ENCODE measurements at places on chromosomes 16 and 17. TPM values are rescaled to one million over a fixed set of nuclear protein-coding genes. Genes with fewer than 3 reads are reported as not detected.

- DNase-seq = no peak
Measured at GRCh38 chr17:3972281-3972731, 8.1 kb upstream of the ATP2A3 start.

GRCh38 chr17:48610282-48611211 lies at the start of gene HOXB7:
Gene HOXB7, minus strand, starts transcription at chr17:48611017. Its CDS starts 99 bp downstream, at chr17:48610918.
- no peak for DNase-seq

The PRSS27 gene
- 0.48 TPM for total RNA-seq

The SLC43A2 gene
- 31.4 TPM for total RNA-seq

- DNase-seq = no peak
Measured at GRCh38 chr16:29665294-29666077, 2.4 kb downstream of the SPN start.

GRCh38 chr17:50505591-50506130 lies 2.6 kb upstream of the MYCBPAP start:
- no peak for DNase-seq

The ZDHHC1 gene
- total RNA-seq = 9.5 TPM

GRCh38 chr16:50425044-50425443 lies 56.3 kb upstream of the BRD7 start:
- no peak for DNase-seq

The RDM1 gene
- total RNA-seq = not detected

- no peak for DNase-seq
Measured at GRCh38 chr16:62821824-62822223, 785.6 kb upstream of the CDH8 start.

- peak; percentile 90 for DNase-seq
Measured at GRCh38 chr17:67475161-67475937, 98.3 kb downstream of the PITPNC1 start.

- DNase-seq = no peak
Measured at GRCh38 chr17:67635681-67636080, 82.1 kb upstream of the NOL11 start.

DNA sequence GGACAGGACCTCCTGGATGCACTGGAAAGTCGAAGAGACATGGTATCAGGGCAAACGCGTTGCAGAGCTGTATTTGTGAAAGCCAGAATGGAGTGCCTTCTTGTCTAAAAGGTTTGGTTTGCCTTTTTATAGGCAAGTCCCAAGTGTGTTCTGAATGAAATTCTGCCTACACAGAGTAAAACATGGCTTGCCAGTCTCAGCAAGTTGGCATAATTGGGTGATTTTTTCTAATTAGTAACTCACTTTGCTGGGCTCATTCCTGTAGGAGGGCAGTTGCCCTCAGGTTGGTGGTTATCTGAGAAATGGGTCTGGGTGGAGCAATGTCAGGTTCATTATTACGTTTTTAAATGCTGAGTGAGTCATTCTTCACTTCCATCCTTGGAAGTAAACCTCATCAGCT lies at the start of gene KRT25:
KRT25 (minus strand) TSS at position 101 of the 400 bp plus-strand sequence; CDS start at position 41, 60 bp downstream.
- no peak for DNase-seq

DNA sequence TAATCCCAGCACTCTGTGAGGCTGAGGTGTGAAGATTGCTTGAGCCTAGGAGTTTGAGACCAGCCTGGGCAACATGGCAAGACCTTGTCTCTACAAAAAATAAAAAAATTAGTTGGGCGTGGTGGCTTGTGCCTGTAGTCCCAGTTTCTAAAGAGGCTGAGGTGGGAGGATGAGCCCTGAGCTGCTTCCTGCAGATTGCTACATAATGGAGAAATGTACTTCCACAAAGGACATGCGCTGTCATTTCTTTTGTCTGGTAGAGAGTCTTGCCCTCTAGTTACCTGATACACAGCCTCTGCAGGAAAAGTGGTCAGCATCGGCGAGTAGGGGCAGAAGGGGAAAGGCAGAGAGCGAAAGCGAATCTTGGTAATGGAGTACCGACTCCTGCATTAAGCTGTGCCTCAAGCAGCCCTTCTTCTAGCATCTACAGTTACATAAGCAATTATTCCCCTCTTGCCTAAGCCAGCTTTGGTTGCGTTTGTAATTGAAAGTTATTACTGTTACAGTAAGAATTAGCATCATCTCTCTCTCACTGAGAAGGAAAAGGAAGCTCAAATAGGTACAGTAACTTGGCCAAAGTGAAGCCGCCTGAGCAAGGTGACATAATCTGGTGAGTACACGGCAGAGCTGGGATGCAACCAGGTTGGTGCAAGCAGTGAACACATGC lies 18.5 kb upstream of the GGA2 start:
- DNase-seq = no peak

DNA sequence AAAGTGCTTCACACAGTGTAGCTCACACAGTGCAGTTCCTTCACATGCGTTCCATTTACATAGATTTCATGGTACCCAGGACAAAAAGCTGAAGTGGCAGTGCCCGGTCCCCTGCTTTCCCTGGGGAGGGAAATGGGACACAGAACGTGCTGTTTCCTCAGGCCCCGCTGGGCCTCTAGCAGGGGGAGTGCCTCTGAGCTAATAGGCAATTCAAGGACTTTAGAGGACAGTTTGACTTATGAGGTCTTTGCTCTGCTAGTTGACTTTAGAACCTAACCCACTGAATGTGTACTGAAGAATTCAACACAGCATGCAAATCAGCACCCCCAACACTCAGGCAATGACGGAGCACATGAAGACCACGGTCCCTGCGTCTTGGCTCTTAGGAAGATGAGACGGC lies 6.8 kb downstream of the CDIP1 start:
- no peak for DNase-seq

DNA sequence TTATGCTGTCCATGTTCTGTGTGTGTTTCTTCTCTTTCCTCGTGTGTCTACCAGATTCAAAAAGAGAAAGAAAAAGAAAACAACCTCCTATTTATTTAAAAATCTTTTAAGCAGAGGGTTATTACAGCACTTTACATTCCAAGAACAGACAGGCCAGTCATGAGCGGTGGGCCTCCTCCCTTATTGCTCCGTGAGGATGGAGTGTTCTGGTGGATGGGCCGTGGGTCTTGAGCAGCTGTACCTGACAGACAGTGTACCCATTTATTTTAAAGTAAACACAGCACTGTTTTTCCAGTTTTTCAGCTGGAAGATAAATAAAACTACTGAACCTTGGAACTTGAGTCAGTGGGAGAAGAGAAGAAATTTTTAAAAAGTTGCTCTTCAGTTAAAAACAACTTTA lies 52.4 kb downstream of the WWP2 start:
- no peak for DNase-seq

DNA sequence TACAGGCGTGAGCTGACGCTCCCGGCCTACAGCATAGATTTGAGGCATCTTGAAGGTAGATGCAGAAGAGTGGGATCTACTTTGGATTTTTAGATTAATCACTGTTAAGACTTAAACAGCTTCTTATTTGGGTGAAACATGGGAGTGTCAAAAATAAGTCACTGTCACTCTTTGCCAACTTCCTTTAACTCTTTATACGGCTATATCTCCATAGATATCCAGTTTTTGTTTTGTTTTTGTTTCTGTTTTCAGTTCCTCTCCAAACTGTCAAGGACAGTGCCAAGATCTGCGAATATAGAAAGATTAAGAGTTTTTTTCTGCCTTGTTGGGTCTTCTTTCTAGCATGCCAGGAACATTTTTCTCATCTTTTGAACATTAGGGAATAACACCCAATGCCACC lies 706.1 kb downstream of the WWOX start:
- no peak for DNase-seq

DNA sequence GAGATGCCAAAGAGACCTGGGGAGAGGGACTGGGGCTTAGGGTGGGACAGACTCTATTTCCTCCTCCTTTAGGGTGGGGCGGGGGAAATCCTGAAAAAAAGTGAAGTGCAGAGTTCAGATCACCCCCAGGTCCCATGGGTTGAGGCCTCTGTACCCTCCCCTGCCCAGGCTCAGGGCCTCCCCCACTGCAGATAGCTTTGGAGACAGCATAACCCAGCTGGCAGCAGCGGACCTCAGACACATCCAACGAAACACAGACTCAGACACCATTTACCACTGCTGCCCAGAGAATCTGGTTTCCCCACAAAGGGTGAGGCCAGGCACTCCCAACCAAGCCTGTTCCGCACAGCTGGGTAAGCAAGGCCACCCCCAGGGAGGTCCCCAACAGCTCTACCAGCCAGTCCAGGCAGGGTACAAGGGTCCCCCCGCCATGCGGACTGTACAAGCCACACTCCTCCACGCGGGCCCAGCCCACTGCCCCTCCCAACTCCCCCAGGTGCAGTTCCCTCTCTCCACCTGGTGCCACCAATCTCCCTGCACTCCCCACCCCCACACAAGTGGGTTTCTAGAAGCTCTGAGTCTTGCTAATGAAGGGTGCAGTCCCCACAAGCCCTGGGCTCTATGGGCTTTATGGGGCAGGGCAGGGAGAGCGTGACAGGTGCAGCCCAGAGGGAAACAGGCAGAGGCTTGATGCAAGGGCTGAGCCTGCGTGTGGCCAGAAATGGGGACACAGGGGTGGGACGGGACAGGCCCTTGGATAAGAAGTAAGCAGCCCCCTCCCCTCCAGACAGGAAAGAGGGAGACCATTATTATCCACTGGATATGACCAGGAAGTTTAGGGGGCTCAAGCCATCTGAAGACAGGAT lies 8.9 kb downstream of the RHBDF2 start:
- no peak for DNase-seq
